ENCODE measurements at places on chromosomes 12 and 14.

DNA sequence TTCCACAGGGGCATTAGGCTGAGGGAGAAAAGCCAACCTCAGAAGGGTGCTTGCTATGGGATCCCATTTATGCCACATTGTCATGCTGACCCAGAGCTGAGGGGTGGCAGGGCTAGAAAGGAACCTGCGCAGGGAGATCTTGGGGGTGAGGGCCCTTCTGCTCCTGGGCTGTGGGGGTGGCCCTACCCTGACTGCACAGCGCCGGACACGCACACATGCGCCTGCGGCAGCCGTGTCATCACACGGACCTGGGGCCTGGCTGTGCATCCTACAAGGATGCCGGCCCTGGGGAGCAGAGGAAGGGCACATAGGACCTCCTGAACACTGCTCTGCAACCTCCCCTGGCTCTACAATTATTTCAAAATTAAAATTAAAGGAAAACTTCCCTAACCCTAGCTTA lies 6.9 kb downstream of the CDCA4 start:
- no peak for DNase-seq

GRCh38 chr12:94353130-94353529 lies 106.5 kb downstream of the CEP83 start:
- no peak for DNase-seq

GRCh38 chr12:13952096-13952495 lies 29.3 kb downstream of the GRIN2B start:
- DNase-seq, result no peak

DNA sequence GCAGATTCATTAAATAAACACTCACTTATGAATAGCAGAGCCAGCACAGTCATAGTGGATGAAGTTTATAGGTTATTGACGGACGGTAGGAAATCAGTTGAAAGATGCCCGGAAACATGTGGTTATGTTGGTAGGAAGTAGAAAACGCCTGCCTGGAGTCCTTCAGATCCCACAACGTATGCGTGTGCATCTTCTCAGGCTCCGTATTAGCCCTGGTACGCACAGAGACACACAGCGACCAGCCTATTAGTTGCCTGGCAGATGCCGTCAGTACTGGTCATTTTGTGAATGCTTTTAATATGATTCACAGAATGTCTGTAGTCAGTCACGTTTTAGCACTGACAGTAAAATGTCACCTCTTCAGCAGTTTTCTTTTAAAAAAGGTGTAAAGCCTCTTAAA lies 196.4 kb downstream of the RGS6 start:
- no peak for DNase-seq

DNA sequence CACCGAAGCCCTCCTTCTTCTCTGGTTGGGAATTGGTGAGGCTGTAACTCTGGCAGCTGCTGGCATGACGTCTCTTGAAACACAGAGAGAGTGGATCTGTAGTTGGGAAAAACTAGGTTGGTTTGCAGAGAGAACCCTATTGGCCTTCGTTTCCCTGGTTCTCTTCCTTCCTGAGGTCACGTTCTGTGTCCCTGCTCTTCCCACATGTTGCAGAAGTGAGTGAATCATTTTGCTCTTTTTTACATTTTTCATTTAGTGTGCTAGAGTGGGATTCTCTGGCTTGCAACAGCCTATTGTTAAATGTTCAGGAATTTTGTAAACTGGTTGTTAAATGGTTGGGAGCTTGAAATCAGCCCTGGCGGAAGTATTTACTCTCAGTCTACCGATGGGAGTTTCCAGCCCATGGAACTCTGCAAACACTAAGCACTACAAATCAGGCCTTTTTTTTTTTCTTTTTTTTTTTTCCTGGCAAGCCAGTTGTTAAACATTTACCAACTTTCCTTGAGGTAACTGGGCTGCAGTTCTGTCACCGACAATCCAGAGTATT lies 26.8 kb upstream of the CKAP4 start:
- no peak for DNase-seq

DNA sequence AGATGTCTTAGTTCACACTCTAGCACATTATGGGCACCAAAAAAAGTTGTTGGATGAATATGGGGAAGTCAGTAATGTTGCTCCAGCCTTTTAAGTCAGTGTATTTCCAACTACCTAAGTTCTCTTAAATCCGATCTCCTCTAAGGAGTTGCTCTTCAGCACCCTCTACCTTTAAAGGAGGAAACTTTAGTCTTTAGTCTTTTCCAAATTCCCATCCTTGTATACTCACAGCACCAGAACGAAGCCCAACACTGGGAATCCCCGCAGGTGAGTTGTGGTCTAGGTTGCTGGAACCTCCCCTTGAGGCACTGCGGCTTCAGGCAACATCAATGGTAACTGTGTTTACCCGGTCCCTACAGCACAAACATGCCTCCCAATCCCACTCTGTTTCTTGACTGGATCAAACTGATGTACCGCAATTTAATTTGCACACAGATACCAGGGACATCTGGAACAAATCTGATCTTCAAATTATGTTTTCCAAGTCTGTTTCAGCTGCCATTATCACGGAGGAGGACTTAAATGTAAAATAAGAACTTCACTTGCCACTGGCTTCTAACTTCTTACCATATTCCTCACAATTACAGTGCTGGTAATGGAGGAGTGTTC lies 179.0 kb downstream of the FOXN3 start:
- DNase-seq, result no peak

DNA sequence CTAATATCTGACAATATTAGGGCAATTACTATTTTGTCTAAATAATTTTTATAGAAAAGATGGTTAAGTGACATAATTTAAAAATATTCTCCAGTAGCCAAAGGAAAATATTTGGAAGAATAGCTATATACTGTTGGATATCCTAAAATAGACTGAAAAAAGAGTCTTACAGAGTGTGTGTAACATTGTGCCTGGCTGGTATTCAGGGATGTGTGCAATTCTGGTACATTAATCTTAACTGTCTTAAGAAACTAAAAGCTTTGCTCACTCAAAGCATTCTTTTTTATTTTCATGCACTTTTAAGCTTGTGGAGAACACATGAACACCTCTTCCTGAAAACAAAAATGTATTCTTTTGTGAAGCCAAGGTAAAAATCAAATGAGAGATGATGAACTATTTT lies 10.1 kb upstream of the NR2C1 start:
- no peak for DNase-seq

GRCh38 chr14:88463318-88463717 lies 77.9 kb downstream of the SPATA7 start:
- DNase-seq, result no peak

DNA sequence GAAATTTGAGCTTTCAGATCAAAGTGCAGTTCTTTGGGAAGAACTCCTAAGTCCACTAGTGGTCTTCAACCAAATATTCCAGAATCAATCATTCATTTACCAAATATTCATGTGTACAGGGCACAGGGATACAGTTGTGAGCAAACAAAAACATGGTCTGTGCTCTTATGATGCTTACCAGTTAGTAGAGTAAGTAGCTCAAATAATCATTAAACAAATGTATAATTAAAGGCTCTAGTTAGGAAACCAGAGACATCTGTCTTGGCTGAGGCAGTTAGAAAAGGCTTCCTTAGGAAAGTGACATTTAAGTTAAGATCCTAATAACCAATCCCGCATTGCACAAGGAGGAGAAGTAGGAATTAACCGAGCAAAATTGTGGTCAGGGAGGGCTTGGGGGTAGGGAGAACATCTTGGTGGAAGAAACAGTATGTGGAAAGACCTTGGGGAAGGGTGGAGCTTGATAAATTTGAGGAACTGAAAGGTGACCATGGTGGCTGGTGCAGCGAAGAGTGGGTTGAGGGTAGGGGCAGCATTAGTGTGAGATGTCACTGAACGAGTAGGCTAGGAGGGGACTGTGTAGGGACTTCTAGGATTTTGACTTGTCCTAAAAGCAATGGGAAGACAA lies 40.0 kb downstream of the PEBP1 start:
- no peak for DNase-seq

- DNase-seq, result no peak
Observed at GRCh38 chr12:26080911-26081310, 43.9 kb downstream of the BHLHE41 start.

DNA sequence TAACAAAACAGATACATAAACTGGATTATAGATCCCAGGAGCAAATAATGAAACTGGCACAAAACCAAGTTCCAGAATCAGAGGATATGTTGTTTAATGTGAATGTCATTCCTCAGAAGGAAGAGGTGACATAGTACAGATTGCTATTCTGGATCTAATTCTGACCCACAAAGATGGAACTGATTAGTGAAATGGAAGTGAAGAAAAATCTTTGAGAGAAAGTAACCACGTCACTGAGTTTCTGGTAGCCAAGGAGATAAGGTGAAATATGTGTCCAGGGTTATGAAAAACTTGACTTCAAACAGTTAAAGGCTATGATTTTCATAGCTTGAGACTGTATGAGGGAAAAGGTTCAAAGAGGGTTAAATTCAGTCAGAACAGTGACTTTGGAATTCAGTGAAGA lies 8.3 kb downstream of the OR10AD1 start:
- DNase-seq, result no peak

DNA sequence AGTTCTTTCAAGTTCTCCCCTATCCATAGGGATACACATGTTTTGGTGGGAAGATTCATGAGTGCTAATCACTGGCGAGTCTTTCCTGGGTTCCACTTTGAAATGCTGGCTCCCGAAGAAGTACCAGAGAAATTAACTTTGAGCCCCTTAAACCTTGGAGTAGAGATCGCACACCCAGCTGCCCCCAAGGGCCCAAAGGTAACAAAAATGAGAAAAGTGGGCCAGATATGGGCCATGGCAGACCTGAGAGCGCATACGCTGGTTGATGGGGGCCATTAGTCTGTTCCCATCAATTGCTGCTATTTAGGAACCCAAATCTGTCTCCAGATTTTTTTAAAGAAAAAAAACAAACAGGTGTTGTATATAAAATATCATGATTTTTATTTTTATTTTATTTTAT lies 2.1 kb downstream of the GSTZ1 start:
- no peak for DNase-seq

DNA sequence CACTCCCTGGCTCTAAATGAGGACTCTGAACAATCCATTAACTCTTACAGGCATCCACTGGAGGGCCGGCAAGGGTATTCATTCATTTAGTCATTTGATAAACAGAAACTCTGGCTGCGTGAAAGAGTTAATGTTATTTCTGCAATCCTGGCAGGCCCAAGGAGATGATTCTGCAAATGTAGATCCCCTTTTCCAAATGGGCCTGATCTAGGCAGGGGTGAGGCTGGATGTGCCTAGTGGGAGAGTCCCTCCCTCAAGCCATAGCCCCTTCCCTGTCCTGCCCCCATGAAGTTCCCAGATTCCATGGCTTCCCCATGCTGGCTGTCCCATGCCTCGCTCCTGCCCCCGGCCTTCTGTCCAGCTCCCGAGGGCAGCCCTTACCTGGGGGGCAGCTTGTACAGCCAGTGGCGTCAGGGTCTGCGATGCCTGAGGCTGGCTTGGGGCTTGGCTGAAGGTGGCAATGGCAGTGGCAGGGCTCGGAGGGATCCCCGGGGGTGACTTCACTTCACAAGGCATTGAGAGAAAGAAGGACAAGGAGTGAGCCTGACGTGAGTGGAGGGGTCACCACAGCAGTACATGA lies 18.4 kb downstream of the POU6F1 start:
- DNase-seq, result no peak

GRCh38 chr12:57268264-57268663 lies 17.3 kb upstream of the STAC3 start:
- DNase-seq, result peak; percentile 34

DNA sequence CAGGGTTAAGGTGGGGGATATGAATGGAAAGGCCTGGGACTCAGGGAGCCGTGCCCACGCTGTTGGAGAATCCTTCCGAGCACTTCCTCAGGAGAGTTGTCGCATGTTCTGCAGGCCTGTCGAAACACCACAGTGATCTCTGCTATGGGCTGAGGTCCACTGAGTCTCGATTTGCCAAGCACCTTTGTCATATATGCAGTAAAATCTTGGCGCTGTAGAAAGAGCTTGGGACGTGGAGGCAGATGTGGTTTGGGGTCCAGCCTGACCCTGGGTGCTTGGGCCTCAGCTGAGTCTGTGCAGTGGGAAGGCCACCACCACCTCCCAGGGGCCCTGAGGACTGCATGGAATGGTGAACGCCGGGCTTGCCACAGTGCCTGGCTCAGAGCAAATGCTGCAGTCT lies 32.9 kb downstream of the C14orf132 start:
- DNase-seq, result no peak

DNA sequence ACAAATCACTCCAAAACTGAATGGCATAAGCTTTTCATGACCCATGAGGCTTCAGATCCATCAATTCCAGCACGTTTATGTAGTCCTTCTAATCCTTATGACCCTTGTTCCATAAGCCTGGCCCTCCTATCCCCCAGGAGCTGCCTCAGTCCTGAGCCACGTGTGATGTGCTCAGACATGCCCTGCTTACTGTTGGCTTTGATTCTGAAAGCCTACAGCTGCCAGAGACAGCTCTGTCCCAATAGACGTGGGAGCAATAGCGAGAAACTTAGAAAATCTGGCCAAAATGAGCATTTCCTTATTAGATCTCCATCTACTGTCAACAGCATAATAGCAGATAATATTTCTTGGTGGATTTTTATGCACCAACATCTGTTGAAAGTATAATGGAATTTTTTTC lies 33.2 kb downstream of the DUSP6 start:
- DNase-seq, result no peak

DNA sequence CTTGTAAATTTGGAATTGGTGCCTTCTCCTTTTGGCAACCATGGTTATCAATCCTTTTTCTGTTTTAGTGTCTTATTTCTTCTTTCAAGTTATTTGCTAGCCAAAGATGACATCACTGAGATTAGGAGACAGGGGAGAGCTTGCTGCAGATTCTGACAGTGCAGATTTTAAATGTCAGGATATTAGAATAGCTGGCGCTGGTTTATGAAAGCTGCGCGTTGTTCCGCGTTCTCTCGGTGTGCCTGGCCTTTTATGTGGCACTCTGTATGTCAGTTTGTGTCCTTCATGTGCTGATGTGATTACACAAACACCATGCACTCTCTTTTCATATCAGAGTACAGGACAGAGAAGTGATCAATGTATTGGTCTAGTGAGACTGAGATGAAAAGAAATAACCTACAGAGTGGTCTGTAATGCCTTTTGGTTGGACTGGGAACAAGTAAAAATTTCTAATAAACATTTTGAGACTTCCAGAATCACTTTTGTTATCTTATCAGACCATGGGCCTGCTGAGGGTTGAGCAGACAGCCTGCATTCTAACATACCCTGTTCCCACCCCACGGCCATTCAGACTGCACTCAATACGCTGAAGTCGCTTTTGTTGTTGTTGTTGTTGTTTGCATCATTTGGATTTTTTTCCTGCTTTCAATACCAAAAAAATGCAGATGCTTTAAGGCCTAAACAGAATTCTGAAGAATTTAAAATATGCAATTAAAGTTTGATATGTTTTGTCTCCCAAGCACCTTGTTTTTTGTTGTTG lies 49.7 kb upstream of the TRAF3 start:
- DNase-seq, result no peak

DNA sequence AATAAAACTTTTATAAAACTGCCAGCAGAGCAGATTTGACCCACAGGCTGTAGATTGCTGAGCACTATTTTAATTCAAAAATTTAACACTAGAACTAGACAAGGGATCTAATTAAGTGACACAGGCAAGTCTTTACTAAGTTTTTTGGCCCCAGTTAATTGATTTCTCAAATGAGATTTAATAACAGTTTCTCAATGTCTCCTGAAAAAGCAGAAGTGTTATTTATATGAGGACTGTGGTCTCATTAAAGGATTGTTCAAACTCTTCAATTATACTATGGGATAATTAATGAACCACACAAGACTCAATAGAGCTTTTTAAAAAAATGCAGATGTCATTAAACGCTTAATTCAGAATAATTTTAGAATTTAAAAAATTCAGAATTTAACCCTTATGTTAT lies 1.9 kb downstream of the HEATR5A start:
- no peak for DNase-seq
